ENCODE measurements at places on chromosomes 12 and 14.

DNA sequence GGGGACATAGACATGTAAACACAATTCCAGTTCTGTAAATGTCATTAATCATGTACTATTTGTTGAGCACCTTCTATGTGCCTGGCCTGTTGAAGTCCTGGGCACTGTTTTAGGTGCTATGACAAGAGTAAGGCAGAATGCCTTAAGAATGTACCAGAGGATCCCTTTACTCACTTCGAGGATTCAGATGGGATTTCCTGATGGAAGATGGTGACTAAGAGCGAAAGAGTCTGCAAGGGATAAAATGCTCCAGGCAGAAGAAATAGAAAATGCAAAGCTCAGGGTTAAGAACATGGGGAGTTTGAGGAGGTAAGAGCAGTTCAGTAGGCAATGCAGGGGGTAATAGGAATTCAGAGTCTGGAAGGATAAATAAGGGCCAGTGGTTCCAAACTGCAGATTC is 671.3 kb upstream of the TBX3 start:
- no peak for DNase-seq

DNA sequence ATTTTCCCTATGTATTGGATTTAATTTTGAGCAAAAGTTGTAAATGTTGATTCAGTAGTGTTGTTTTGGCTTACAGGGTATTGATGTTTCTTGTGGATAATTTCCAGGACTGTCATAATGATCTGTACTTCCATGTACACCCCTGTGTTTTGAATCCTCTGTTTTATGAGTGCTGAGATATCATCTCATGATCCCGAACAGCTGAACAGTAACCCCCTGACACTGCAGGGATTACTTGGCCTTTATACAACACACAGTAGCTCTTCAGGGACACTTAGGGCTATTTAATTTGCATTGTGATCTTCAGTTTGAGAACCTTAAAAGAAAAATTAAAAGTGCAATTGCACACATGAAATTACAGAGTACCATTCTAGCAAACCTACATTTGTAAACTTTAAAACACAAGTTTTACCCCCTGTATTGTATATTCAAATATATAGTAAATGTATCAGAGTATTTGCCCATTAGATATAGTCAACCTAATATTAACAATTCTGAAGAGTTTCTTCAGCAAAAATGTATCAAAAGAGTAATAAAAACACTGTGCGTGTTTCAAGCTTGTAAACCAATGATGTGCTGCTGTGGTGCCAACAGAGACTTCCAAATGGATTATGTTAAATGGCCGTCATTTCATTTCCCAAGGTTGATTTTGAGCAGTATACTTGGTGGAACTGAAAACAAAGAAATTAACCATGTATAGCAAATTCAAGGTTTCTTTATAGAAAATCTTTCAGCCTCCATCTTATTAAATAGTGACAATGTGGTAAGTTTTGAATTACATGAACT is 27.9 kb upstream of the MYF6 start:
- DNase-seq = no peak

DNA sequence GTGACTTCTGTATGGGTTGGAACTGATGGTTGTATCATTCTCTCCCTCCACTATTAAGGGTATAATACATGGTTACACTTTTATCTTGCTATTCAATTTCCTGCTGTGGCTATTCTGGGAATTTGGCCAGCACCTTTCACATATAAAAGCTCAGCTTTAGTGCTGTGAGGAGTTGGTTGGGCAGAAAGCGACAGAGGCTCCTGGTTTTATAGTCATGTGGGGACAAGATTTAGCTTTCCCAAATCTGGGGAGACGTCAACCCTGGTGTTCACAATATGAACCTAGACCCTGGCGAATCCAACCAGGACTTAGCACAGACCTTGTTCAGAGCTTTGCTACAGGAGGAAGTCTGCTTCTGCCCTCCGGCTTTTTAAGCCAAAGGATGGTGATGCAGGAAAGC is 36.5 kb downstream of the FOS start:
- DNase-seq = no peak

DNA sequence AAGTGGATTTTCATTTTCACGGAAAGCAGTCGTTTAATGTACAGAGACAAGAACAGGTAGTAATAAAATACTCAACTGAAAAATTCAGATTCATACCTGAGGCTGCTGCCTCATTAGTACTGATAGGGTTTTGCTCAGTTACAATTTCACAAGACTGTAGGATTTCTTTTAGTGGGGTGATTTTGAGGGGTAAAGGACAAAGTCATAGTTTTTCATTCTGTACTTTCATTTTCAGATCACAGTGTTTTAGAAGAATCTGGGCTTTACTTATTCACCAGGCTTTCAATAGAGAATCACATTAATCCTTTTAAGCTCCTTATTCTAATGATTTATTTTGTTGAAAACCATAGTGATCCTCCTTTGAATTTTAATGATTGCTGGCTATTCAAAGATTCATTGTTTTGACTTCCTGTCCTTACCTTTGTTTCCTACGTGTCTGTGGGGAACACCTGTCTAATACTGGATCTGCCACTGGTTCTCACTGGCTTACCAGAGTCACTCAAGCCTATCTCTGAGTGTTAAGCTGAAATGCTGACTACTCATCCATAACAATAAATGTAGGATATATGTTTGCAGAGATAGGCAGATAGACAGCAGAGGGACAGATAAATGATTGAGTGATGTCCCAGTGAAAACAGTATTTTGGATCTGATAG is 243.8 kb upstream of the NPAS3 start:
- no peak for DNase-seq

DNA sequence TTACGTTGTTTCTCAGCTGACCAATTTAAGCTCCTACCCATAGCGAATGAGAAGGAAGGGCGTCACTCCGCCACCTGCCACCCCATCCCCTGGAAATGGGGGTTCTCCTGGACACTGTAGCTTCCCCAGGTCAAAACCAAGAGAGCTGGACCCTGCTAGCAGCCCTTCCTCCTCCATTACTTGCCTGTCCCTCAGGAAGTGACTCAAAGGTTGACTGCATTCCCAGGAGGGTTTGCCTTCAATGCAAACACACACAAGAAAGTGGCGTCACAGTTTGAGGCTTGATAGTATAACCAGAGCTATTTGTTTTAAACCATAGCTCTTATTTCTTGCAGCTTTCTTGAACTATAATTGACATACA is 79.1 kb downstream of the KCNK13 start:
- no peak for DNase-seq

DNA sequence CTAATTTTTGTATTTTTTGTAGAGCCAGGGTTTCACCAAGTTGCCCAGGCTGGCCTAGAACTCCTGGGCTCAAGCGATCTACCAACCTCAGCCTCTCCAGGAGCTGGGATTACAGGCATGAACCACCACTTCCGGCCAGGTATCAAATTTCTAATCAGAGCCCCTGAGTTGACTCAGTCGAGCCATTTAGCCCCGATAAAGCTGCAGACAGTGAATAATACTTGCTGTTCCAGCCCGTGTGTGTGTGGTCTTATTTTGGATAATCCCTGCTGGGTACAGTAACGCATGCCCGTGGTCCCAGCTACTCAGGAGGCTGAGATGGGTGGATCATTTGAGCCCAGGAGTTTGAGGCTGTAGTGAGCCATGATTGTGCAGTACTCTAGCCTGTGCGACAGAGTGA is 57.0 kb downstream of the TEAD4 start:
- DNase-seq = no peak
